ENCODE measurements at places on chromosomes 13 and 19.

DNA sequence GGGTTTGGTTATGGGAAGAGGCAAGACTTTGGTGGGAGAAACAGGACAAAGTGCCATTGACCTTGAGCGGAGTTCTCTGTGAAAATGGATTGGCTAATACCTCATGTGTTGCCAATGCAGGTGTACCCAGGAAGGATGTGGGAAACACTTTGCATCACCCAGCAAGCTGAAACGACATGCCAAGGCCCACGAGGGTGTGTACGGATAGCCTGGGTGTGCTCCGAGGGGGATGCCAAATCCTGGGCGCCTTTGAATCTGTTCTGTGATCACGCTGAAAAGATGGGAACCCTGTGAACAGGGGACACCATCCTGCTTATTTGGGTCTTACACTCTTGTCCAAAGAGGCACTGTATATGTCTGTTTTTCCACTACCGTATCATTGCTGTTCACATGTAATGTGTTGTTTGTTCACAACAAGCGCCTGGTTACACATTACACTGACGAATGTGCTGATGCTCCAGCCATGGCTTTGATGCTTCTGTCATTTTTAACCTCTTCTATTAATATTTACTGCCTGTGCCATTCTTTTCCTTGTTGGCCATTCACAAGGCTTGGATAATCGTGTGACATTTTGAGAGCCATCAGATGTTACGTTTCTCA is 8.3 kb downstream of the GTF3A start:
- DNase-seq = no peak

DNA sequence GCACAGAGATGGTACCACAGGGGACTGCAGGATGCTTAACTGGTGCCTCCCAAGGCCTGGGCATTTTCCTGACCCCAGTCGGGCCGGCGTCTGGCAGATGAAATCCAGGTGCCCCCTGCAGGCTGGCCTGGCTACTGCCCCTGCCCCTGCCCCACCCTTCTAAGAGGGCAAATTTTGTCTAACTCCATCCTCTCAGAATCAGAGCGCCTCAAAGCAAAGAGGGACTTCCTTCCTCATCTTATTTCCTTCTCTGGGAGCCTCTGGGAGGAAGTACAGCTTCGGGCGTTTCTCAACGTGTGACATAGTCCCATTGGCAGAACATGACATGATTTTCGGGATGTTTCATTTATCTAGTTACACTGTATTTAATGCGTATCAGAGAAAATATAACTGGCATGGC is 2.7 kb downstream of the PRKACA start:
- DNase-seq = peak; percentile 14

GRCh38 chr19:919199-920050 is 2.3 kb downstream of the KISS1R start:
- peak; percentile 39 for DNase-seq

GRCh38 chr19:35738887-35739229 is 3.4 kb downstream of the IGFLR1 start:
- no peak for DNase-seq

- DNase-seq = no peak
Measured at GRCh38 chr19:7718668-7719067, 13.2 kb downstream of the CLEC4G start.

DNA sequence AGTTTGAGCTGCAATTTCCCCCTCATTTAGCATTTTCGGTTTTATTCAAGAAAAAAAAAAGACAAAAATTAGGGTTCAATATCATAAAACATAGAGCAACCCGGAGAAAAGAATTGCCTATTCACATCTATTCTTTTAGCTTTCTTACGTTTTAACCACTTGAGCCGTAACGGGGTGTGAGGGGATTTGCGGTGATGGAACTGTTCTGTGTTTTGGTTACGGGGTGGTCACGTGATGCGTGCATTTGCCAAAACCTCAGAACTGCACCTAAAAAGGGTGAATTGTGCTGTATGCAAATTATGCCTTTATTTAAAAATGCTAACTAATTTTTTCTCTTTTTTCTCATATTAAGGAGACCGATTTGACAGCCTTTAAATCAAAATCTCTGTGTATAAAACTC is 22.1 kb downstream of the CLEC11A start:
- DNase-seq = no peak

Data from stimulated activated CD4-positive, alpha-beta T cell treated with anti-CD3 and anti-CD28 coated beads, Interleukin-1b, Interleukin-23, amount 100 ng/mL, for 4 hours (primary cell).